SK-N-SH (cell line): ENCODE measurements at places on chromosomes 4 and X. TPM values are rescaled to one million over a fixed set of nuclear protein-coding genes. Genes with fewer than 3 reads are reported as not detected.

DNA sequence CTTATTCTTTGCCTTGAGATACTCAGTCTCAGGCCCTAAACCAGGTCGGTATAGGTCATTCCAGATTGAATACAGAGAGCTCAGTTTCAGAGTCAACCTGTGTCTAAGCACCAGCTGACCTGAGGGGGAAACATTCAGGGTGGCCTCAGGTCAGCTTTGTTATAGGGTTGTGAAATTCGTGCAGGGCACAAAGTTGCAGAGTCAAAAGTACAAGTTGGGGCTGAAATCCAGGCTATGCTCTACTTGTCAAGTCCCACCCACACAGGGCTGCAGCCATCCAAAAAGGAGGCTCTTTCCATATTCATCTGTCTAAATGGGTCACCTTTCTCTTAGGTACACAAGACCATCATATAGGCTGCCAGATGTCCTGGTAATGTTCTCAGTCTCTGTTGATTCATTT, 89.7 kb downstream of the ITIH6 start:
- DNase-seq = no peak

Gene CCNB3
- 0.28 and 1.8 TPM in 2 replicates for polyA plus RNA-seq

Gene PPP1R2C
- polyA plus RNA-seq = not detected in 2 replicates

DNA sequence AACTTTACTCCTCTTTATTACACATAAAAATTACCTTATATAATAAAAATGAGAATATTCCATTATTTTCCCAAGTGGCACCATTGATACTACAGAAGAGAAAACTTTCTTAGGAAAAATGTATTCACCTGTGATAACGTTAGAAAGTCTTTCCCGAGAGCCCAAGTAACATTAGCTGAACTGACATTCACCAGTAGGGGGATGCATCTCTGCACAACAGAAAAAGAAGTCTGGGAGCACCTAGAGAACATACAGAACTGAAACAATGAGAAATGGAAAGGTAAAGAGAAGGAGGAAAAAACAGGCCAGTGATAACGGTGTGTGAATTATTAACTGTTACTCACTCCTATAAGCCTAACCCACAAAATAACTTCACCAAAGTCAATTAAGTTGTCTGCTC, 423.3 kb downstream of the CENPC start:
- DNase-seq = no peak

DNA sequence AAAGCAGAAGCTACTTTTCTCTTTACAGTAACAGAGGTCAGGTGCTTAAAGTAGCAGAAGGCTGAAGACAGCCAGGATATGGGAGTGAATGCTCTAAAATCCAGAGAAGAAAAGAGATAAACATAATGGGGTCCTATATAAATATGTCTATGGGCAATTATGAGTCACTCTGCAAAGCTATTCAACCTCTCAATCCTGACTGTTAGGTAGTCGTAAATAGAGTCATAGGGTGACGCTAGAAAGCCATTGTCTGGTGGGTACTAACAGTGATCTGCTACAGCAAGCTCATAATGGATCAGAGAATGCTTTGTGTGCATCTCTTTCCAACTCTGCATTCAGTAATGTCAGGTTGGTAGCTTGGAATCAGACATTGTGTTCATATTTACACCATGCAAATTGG, 53.5 kb upstream of the PDE5A start:
- no peak for DNase-seq

- no peak for DNase-seq
Observed at GRCh38 chrX:63394872-63395271, 43.7 kb upstream of the SPIN4 start.

DNA sequence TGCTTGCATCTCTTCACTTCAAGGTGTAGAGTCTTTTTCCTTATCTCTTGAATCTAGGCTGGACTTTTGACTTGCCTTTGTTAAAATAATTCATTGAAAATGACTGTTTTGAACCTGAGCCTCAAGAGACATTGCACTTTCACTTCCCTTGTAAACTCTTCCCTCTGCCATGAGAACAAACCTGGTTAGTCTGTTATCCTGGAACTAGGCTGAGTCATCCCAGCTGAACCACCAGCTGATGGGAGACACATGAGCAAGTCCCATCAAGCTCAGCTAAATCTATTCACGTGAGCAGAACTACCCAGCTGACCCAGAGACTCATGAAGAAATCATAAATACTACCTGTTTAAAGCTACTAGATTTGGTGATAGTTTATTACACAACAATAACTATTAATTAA, 202.3 kb upstream of the CENPE start:
- DNase-seq = no peak

DNA sequence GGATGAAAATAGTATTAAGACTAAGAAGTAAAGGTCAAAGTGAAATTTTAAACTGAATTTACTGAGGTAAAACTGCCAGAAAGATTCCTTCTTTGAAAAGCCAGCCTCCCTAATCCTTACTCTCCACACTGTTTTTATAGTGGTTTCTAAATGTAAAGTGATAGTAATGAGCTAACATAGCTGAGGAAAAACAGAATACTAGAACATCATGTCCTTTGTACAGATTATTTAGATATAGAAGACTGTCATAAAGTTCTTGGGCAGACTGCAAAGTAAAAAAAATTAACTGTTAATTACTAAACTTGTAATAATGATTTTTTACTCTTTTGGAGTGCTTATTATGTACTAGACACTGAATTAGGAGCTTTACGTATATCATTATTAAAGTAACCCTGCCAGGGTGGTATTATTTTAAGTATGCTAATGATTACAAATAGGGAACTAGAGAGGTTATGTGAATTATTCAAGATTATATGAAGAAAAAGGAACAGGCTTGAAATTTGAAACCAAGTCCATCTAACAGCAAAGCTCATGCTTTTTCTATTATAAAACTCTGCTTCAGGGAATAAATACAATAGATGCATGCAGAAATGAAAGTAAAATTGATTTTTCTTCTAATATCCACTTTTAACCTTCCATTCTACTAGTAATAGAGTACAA, 150.5 kb downstream of the TBCK start:
- DNase-seq = no peak

Gene ADRA2C
- 0.15 and 0.36 TPM in 2 replicates for polyA plus RNA-seq
